ENCODE measurements at places on chromosomes 5 and 9.

GRCh38 chr5:50716134-50716533 is 49.7 kb downstream of the PARP8 start:
- DNase-seq: no peak

DNA sequence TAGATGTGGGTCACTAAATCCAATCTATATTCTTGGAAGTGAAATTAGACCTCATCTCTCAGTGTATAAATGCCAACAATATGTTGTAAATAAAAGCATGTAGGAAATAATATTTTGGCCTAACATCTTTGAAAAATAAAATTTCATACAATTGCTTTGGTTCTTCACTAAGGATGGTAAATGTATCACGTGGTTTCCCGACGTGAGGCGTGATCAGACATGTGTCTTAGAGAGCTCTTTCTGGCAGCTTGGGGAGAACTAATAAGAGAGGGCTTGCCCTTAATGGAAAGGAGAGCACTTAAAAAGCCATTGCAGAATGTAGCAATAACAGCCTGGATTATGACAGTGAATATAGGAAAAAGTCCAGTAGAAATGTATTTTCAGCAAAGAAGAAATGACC is 602.6 kb downstream of the CDH12 start:
- no peak for DNase-seq

GRCh38 chr9:107665057-107665456 is 175.5 kb upstream of the KLF4 start:
- no peak for DNase-seq

GRCh38 chr5:45062044-45062443 is 253.3 kb downstream of the MRPS30 start:
- DNase-seq: no peak

GRCh38 chr5:31638748-31639418 is at the start of gene PDZD2:
TSS of gene PDZD2 (plus strand) at chr5:31639131.
- peak; percentile 92 for DNase-seq
